ENCODE measurements at places on chromosomes 3 and 15.

- DNase-seq: peak; percentile 35
Measured at GRCh38 chr3:108153451-108153981, 62.7 kb upstream of the CD47 start.

DNA sequence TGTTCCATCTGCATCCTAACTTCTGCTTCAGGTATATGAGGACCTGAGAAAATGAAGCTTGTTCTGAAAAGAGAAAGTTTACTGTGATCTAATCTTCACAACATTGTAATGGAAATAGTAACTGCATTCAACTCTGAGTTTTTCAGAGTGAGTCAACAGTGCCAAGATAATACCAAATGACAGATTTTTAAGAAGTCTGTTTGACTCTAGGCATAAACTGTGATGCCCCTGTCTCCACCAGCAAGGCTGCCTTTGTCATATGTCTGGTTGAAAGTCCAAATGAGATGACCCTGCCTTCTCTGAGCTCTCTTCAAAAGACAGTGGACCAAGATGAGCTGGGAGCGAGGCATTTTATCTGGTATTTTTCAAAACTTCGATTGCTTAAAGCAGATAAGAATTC is 44.8 kb upstream of the B3GNT5 start:
- DNase-seq: no peak

DNA sequence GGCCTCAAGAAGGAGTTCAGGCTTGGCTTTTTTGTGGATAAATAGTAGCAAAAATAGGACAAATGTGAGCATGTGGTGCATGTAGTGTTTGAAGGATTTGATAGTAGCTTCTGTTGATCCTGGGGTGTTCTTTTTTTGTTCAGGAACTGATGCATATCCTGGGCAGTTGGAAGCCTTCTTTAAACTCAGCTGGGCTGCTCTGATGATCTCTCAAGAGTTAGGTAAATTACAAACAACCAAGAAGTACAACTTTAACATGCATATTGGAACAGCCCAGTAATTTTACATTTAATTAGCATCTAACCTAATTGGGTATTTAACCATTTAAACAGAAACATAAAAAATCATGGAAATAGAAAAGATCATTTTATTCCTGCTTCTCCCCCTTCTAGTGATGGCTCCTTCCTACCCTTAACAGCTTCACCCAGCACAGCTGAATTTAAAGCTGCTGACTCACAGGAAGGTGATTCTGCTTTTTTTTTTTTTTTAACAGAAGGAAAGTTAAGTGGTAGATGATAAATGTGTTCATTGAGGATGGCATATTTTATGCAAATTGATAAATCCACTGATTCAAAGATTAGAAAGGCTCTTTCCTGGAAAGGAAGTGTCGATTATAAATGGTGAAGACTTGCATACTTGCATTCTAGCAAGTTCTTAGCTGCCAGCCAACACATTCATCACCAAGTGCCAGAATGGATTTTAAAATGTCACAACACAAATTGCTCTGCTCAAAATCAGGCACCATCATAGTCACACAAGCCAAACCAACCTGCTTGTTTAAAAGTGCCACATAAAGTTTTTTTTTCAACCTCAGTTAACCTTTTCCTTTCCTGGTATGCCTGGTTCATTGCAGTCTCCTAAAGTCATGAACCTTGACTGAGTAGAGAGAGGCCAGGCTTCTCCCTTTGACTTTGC is 20.0 kb downstream of the SLC35G2 start:
- DNase-seq: no peak

DNA sequence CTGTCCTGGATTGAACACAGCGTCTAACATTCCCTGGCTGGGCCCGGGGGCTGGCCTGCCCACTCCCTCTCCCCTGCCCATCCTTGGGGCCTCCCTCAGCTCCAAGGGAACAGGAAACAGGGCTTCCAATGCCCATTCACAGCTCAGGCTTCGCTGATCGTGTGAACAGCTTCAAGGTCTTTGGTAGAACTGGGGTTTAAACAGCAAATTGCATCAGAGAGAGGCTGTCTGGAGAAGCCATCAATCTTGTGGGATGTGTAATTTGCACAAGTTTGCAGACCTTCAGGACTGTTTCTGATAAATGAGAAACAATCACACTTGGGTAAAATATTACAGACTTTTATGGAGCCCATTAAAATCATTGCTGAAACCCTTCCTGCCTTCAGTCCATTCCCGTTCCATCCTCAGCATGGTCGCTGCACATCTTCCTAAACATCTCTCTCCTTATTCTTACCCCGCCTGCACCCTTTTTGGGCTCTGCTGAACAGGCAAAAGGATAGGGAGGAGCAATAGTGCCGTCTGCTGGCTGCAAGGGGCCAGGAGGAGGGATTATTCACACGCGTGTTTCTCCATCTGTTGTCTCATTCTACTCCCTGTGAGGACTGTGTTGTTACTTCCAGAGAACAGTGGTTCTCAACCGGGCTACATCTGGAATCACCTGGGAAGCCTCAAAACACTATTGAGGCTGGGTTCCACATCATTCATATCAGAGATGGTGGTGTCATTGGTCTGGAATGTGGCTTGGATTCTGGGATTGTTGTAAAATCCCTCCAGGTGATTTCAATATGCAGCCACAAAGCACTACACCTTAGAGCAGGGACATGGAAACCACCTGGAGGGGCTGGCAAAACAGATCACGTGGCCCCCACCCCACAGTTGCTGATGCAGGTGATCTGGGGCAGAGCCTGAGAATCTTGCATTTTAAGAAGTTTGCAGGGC is 116.3 kb downstream of the CLSTN2 start:
- no peak for DNase-seq

GRCh38 chr3:48919215-48920138 is 835 bp downstream of the ARIH2 start:
- peak; percentile 21 for DNase-seq

- no peak for DNase-seq
Measured at GRCh38 chr3:50322386-50323091, at the start of gene HYAL2. TSS of gene HYAL2 (minus strand) at chr3:50322745. CDS start at chr3:50320489, 2,256 bp downstream.

- no peak for DNase-seq
Measured at GRCh38 chr15:40006646-40007045, 32.3 kb downstream of the SRP14 start.

DNA sequence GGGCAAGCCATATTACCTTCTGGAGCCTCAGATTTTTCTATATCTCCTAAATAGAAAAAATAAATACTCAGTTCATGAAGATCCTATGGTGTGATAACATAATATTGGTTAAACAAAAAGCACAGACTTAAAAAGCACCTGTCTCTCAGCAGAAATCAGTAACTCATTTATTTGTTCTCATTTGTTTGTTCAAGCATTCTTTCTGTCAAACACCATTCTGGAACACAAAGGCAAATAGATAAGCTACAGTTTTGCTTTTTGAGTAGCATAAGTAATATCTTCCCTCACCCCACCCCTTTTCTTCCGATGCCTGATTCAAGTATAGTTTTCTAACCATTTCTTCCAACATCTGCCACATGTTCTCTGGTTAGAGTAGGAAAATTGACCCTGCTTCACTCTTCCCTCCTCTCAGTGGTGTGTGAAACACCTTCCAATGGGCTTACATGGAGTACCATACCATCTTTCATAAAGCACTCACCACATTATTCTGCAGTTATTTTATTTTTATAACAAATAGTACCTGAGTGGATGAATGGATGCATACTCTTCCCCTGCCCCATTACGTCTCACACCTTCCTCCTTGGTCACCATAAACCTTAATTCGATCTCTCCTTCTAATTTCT is 8.4 kb upstream of the IL1RAP start:
- DNase-seq: no peak

DNA sequence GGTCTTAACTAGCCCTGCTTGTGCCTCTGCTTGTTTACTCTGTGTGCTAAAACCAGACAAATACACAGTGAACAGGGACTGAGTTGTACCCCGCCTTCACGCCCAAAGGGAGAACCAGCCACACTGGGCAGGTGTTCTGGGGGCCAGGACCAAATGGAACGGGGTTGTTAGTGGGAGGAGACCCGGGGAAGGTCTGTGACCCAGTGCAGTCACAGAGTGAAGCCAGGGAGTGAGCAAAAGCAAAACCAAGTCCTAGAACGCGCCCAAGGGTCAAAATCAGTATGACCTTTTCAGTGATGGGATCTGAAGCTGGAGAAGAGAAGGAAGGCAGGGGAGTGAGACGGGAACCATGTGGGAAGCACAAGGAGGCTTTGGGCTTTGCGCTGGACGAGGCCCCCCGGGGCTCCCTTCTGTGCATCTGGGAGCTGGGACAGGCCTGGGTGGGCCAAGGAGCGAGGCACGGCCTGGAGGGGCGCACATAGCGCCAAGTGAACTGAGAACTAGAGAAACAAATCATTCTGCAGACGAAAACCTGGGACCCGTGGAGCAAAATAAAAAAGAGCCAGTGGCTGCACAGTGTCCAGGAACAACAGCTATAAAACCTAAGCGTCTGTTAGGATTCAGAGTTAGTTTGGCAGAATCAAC is 78.3 kb upstream of the ALDH1A3 start:
- DNase-seq: no peak

GRCh38 chr15:71538181-71538580 is 272.2 kb upstream of the NR2E3 start:
- DNase-seq: no peak

DNA sequence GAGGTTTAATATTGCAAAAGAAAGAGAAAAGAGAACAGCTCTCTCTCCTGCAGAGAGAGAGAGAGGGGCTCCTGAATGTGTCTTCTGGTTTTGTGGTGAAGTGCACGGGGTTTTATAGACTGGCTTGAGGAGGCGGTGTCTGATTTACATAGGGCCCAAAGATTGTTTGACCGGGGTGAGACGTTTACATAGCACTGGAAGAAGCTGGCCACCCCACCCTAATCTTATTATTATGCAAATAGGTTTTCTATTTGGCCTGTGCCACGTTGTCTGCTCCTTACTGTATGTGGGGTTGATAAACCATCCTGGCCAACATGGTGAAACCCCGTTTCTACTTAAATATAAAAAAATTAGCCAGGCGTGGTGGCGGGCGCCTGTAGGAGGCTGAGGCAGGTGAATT is 268.6 kb downstream of the SV2B start:
- no peak for DNase-seq

- no peak for DNase-seq
Measured at GRCh38 chr3:42827654-42828053, 18.4 kb downstream of the ACKR2 start.

DNA sequence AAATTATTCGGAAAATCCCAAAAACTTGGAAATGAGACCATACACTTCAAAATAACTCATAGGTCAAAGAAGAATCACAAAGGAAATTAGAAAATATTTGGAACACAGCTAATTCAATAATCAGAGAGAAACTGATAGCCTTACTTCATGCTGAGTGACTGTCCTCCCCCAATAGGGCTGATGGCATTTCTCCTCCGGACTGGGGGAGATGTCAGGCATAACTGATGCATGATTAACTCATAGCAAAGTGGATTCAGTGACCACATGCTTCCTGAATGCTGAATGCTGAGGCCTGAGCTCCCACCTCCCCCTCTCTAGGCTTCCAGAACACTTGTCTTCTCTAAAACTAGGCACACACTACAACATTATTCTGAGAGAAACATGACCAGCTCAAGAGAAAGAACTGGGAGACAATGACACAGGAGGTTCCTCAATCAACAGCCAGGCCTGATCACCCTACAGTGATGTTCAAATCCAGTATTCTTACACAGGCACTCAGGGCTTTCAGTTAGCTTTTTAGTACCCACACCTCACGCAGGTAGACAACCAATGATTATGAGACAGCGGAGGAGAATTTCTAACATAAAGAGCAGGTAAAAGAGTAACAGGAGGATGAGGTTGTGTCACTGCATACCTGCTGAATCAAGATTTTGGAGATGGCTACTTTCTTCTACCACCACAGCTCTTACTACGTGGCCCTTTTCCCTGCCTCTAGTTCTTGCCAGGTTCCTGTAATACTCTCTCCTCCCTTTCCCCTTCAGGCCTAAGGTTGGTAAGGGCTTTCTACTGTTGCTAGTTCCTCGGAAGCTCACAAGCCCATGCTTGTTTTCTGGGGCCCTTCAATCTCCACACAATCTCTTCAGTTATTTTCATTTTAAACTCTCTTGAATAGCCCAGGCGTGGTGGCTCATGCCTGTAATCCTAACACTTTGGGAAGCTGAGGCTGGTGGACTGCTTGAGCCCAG is 96.1 kb downstream of the FMN1 start:
- no peak for DNase-seq

DNA sequence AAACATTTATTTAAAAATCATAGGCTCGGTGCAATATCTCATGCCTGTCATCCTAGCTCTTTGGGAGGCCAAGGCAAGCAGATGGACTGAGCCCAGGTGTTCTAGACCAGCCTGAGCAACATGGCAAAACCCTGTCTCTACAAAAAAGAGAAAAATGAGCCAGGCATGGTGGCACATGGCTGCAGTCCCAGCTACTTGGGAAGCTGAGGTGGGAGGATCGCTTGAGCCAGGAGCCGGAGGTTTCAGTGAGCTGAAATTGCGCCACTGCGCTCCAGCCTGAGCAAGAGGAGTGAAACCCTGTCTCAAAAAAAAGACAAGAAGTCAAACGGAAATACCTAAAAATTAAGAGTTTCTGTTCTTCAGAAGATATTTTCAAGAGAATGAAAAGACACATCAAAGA is 122.3 kb downstream of the RSL24D1 start:
- no peak for DNase-seq

GRCh38 chr15:72902245-72902918 is 118.8 kb upstream of the ADPGK start:
- DNase-seq: no peak

DNA sequence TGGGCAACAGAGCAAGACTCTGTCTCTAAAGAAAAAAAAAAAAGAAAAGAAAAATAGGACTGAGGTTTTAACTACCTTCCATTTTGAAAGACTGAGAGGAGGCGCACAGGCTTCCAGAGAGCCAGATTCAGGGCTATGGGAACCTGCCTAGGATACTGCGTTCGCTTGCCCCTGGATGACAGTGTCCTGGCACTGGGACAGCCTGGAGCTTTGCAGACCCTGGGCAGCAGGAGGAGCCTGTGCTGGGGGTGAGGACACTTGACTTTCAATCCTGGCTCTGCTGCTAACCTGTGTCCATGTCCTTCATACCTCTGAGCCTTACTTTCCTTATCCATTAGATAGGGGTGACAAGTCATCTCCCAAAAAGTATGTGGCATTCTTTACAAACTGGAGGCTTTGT is 31.2 kb downstream of the CD276 start:
- no peak for DNase-seq

GRCh38 chr15:22887157-22887951 is 48.9 kb downstream of the NIPA2 start:
- DNase-seq: no peak

DNA sequence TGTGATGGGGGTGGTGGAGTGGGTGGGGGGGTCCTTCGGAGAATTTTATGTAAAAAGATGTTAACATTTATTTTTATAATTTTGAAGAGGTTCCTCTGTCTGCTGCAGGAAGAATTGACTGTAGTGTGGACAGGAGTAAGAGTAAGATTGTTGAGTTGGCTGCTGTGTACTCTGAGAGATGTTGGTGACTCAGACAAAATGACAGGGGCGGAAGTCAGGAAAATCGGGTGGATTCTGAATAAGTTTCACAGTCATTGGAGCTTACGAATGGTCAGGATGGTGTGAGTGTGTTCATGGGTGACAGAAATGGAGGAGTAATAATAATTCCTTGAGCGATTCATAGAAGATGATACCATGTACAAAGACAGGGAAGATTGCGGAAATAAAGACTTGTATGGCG is 420.0 kb downstream of the ROBO2 start:
- no peak for DNase-seq

GRCh38 chr3:133058831-133059230 is 20.6 kb downstream of the TMEM108 start:
- no peak for DNase-seq

GRCh38 chr3:133505813-133506212 is 67.7 kb upstream of the CDV3 start:
- DNase-seq: no peak
